ENCODE measurements at places on chromosomes 1 and 21. TPM values are rescaled to one million over a fixed set of nuclear protein-coding genes. Genes with fewer than 3 reads are reported as not detected.

The OR6N2 gene
- total RNA-seq: not detected

The CFAP74 gene
- total RNA-seq: not detected

GRCh38 chr1:182600745-182601415 is 3.3 kb downstream of the RGS16 start:
- DNase-seq: no peak

DNA sequence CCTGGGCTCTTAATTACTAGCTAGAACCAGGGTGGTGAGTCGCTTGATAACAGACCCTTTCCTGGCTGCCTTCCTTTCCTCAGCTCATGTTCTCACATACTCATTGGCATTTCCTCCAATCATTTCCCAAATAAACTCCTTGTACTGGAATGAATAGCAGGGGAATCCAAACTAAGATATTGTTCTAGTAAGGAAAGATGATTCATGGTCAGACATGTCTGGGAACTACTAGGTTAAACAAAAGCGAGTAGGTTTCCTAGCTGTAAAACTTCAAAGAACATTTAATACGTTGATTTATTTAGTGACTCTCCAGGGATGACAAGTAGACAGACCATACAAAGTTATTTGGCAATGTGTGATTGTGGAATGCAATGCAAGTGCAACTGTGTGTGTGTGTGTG is 121.2 kb upstream of the KCNJ6 start:
- DNase-seq: peak; percentile 62

GRCh38 chr21:28959367-28960099 is 33.1 kb downstream of the LTN1 start:
- peak; percentile 1 for DNase-seq

- DNase-seq: no peak
Observed at GRCh38 chr21:35987475-35987874, 72.9 kb downstream of the SETD4 start.

The CEP85 gene
- 9.7 TPM for total RNA-seq

All from pulmonary artery endothelial cell (primary cell).